ENCODE measurements at places on chromosomes 6 and 20.

- no peak for DNase-seq
These were observed 250.1 kb downstream of the BCKDHB start for GRCh38 chr6:80356545-80356944.

GRCh38 chr6:128672023-128672422 is 151.6 kb upstream of the PTPRK start:
- DNase-seq: no peak

GRCh38 chr6:43457643-43458042 is 2.3 kb upstream of the DLK2 start:
- DNase-seq: no peak

DNA sequence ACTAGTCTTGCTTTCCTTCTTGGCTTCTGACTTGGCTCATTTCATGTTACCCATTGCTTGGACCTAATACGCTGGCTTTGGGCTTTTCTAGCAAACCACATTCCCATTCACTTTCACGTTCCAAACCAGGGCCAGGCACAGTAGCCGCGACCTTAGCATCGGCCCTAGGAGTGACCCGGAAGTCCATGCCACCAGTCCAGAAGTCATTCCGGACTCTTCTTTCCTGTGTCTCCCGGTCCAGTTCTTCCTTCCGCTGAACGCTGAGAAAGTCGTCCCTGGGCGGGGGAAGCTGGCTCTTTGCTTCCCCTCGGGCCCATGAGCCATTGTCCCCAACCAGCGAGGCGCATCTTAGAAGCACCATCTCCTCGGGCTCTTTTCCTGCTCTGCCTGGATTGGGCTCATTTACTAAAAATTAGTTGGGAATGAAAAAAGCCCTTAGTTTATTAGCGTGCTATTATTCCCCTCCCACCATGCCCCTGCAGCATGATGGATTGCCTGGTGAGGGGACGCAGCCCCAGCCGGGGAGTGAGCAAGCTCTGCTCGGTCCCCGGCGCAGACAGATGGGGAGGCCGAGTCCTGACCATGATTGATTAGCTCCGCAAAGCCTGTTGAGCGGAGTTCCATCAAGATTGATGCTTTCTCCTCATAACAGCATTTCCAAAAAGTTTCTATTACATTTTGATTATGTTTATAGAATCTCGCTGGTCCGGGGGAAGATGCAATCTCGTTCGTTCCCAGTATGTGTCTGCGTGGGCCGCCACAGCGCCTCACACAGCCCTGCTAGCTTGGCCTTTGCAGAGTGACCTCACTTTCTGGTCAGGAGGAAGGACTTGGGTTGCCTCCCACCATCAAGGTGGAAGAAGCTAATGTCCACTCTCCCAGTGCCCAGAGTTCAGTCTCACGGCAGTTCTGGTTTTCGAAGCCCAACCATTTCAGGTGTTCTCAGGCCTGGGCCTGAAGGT is 115.1 kb upstream of the TOP1 start:
- no peak for DNase-seq

GRCh38 chr6:35727935-35728682 is 8.7 kb upstream of the ARMC12 start:
- peak; percentile 85 for DNase-seq

- DNase-seq: no peak
These were observed 18.8 kb upstream of the TINAG start for GRCh38 chr6:54289426-54289825.

DNA sequence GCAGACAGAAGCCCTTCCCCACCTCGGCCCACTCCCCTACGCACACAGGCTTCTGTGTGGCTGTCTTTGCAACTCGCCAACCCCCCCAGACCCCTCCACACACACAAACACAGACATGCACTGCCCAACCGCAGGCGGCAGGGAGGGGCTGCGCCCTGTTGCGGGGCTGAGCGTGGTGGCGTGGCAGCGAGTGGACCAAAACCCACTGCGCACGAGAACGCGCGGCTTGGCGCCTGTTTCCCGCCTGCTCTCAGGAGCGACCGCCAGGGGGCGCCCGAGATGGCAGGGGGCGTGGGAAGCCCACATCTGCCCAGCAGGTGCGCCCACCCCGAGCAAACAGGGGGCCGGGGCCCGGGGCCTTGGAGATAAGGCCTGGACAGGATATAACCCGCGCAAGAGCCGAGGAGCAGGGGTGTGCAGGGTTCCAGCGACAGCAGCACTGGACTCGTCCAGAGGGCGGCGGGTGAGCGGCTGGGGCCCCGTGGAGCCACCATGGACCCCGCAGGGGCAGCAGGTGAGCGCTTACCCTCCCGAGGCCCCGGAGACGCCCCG is at the start of gene RBPJL:
RBPJL (plus strand) TSS at position 410 of the 552 bp plus-strand sequence; CDS start at position 493, 83 bp downstream.
- no peak for DNase-seq

DNA sequence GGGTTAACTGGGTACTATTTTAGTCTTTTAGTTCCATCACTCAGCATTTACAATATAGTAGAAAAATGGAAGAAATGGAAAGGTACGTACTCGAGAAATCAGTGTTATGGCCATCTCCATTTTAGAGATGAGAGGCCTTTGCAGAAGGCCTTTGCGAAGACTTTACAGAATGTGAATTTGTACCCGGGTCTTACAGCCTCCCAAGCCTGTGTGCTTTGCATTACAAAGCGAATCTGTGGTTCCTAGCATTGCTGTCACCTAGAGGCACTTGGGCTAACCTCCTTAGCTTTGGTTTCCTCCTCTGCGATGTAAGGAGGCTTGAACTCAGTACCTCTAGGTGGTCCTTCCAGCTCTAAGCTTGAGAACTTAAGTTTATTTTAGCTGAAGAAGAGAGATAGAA is 10.9 kb downstream of the VAPB start:
- DNase-seq: no peak

DNA sequence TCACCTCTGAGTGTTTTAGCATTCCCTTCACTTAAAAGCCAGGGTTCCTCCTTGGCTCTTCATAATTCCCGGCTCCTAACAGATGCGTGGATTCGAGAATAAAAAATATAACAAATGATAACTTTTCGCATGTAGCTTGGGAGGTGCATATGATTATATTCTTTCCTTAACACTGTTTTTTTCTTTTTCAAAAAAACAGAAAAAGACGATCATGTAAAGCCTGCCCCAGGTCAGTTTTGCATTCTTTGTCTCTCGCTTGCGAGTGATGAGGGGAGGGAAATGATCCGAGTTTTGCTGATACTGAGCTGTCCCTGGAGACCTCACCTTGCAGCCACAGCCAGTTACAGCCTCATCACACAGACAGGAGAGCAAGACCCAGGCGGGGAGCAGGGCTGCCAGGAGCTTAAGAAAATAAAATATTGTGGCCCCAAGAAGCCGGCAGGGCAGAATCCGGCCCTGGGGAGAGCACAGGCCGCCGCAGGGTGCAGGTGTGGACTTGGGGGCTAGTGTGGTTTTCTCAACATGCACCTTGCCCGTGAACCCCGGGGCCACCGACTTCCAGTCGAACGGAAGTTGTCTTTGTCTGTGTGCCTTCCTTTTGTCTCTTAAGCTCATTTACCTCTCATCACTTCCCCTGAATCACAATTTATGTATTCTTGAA is 301.8 kb downstream of the TAF4 start:
- no peak for DNase-seq

DNA sequence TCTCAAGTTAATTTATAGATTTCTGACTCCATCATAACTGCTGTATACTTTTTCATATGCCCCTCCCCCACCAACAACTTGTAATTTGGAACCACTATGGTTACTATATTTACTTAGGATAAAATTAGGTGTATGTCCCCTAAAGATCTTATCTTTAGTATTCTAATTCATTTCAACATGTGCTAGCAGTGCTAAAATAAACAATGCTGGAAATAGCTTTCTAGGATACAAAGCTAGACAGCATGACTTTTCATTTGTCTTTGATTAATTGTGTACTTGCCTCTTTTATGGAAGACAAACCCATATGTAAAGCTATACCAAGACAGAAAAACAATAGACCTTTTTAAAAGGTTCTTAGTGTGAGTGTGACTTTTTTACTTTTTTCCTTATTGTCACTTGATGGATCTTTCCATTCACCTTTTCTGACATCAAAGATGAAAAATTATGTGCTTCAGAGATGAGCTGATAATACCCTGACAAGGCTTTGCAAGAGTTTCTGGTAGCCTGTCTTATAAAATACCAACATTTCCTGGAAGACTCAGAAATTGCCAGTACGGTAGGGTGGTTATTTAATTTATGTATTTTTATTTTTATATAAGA is 31.2 kb upstream of the POPDC3 start:
- no peak for DNase-seq

DNA sequence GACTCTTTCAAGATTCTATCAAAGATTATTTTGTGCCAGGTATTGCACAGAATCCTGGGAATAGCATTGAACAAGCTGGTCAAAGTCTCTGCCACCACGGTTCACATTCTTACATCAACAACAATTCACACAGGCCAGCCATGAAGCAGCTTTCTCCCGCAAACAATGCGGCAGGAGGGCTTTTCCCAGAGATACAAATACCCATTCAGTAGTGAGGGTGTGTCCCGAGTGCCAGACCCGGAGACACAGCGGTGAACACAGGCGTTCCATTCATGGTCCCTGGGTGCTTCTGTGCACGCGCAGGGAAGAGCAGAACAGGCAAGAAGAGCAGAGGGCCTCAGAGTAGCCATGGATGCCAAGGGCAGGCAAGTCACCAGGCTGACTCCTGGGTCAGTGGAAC is 83.3 kb upstream of the PDE10A start:
- DNase-seq: no peak

- DNase-seq: no peak
These were observed 196.3 kb upstream of the FUT9 start for GRCh38 chr6:95819461-95819860.

DNA sequence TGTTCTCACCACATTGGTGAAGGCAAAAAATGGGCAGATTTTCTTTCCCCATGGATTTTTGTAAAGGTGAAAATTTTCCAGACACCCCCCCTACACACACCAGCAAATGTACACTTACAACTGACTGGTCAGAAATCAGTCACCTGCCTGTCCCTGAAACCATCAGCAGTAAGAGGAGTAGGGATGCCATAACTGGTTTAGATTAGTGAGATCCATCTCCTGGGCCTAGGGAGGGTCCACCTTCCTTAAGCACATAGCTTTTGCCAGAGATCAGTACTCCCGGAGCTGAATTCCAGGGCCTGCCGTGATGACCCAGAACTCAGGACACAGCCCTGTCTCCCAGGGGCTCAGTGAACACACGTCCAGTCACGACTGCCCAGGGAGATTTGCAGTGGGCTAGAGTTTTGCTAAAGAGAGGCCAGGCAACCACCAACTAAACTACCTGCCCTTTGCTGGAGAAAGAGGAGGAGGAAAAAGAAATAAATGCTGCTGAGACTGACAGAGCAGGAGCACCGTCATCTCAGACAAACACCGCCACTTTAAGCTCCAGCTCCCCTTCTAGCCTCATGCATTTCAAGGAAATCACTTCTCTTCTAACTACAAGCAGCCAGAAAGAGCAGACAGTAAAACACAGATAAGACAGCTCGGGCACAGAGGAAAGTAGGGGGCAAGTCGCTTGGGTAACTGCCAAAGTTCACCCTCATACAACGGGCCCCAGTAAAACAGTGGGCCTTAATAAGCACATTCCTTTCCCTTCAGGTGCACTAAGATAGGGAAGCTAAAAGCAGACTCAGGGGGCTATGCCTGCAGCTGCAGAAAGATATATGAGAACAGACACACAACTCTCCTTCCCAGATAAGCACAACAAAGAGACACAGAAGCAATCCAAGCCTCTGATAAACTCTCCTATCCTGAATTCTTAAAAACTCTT is 82.6 kb upstream of the SPTLC3 start:
- no peak for DNase-seq

DNA sequence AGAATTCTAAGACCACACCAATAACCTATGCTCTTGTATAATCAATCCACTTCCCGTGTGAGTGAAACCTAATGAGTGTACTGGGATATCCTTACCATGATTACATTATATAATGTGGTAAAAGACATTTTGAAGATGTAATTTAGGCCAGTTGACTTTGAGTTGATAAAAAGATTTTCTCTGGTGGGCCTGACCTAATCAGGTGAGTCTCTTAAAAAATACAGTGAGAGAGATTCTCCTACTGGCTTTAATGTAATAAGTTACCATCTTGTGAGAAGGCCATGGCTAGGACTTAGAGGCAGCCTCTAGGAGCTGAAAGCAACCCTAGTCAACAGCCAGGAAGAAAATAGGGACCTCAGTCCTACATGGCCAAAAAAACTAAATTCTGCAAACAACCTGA is 847.7 kb upstream of the HS3ST5 start:
- no peak for DNase-seq

DNA sequence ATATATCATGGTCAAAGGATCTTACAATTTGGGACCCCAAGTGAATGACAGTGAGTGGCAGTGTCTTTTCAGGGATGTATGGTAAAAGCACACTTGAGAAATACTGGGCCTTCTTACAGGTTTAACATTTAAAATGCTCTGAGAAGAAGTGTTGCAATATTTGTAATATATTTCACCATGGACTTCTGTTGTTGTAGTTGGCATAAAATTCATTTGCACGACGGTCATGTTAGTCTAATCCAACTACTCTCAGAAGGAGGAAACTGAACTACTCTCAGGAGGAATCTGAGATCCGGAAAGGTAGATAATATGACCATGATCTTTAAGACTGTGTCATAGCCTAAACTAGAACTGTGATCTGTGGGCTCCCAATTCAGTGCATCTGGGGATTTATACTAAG is 700.1 kb downstream of the HDGFL1 start:
- DNase-seq: no peak

DNA sequence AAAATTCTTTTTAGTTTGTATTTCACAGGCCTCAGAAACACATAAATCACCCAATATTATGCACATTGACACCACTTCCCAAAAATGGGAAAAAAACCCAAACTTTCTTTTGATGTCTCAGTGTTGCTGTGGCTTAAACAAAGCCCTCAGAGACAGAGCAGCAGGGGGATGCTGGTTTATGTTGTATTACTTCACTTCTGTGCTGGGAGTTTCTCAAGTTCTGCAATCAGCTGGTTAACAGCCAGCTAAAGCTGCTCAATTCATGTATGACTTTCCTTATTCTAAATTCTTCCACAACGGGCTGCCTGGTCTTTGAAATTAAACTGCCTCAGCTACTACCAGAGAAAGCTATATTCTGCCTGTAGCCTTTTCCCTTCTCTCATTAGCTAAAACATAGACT is 5.6 kb downstream of the FILIP1 start:
- no peak for DNase-seq
